CD4-positive, alpha-beta T cell (primary cell): ENCODE measurements at places on chromosomes 4 and X. TPM values are rescaled to one million over a fixed set of nuclear protein-coding genes. Genes with fewer than 3 reads are reported as not detected.

GRCh38 chr4:115720611-115721010 lies 607.2 kb upstream of the NDST4 start:
- no peaks in the 10 kb centered on the region for H3K36me3 ChIP-seq
- H3K4me3 ChIP-seq: no peak overlapping the region
- H3K4me1 ChIP-seq: no peaks in the 10 kb centered on the region
- no peaks in the 10 kb centered on the region for H3K27me3 ChIP-seq
- DNase-seq: no peak

GRCh38 chrX:104618106-104618895 lies 52.3 kb downstream of the IL1RAPL2 start:
- no peaks in the 10 kb centered on the region for H3K27me3 ChIP-seq
- H3K36me3 ChIP-seq: no peaks in the 10 kb centered on the region
- no peak overlapping the region for H3K4me3 ChIP-seq
- no peak overlapping the region for H3K27ac ChIP-seq
- H3K4me1 ChIP-seq: no peaks in the 10 kb centered on the region
- DNase-seq: no peak

DNA sequence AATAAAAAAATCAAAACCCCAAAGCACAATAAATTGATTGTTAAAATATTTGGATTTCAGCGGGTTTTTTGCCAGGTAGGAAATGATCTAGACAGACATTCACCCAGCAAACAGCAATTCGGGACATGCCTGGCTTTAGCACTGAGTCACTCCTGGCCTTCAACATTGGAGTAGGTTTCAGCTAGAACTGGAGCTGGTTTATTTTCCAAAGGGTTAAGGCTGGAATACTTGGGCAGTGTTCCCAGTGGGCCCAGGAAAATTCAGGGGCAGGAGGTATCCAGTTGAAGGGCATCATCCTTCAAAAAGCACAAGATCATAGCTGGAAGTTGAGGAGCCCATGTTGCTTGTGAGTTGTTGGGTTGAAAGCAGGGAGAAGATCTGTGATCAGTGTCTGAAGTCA lies 41.0 kb downstream of the TXLNG start:
- peaks cover 37% of the 10 kb centered on the region for H3K36me3 ChIP-seq
- no peak overlapping the region for H3K27ac ChIP-seq
- no peaks in the 10 kb centered on the region for H3K27me3 ChIP-seq
- no peak for DNase-seq
- H3K4me1 ChIP-seq: no peaks in the 10 kb centered on the region

GRCh38 chr4:175762582-175762981 lies 49.5 kb downstream of the GPM6A start:
- no peak overlapping the region for H3K27ac ChIP-seq
- no peak for DNase-seq
- no peaks in the 10 kb centered on the region for H3K36me3 ChIP-seq
- no peak overlapping the region for H3K4me3 ChIP-seq

The AR gene
- total RNA-seq: not detected

The IL13RA2 gene
- total RNA-seq: not detected

The FAM53A gene
- 0.93 TPM for total RNA-seq

The TMEM156 gene
- 18.4 TPM for total RNA-seq
